Neural progenitor cell (in vitro differentiated cells): ENCODE measurements at places on chromosomes 13 and 19. TPM values are rescaled to one million over a fixed set of nuclear protein-coding genes. Genes with fewer than 3 reads are reported as not detected.
A peak's percentile ranks its signal among the peaks of the same experiment; 100 is the strongest.

The TMEM255B gene
- total RNA-seq: 0.26 and 1.8 TPM in 2 replicates

GRCh38 chr19:50252111-50252886, 48.9 kb downstream of the MYH14 start:
- no peaks in the 10 kb centered on the region for H3K4me1 ChIP-seq
- no peak overlapping the region for H3K27ac ChIP-seq
- H3K27me3 ChIP-seq: no peaks in the 10 kb centered on the region
- peak; percentile 27 for DNase-seq
- H3K36me3 ChIP-seq: no peaks in the 10 kb centered on the region

The POU2F2 gene
- 0.31 and 0.69 TPM in 2 replicates for total RNA-seq

The OR2Z1 gene
- total RNA-seq: not detected in 2 replicates

GRCh38 chr13:79810669-79811068, 329.7 kb downstream of the NDFIP2 start:
- H3K27me3 ChIP-seq: no peaks in the 10 kb centered on the region
- H3K4me1 ChIP-seq: peaks cover 12% of the 10 kb centered on the region
- no peak overlapping the region for H3K27ac ChIP-seq
- no peaks in the 10 kb centered on the region for H3K36me3 ChIP-seq
- DNase-seq: peak; percentile 29
- no peak overlapping the region for H3K4me3 ChIP-seq

GRCh38 chr19:52991484-52991883, 22.2 kb upstream of the ERVV-1 start:
- H3K4me3 ChIP-seq: no peak overlapping the region
- peaks cover 15% of the 10 kb centered on the region for H3K27me3 ChIP-seq
- peaks cover 9% of the 10 kb centered on the region for H3K4me1 ChIP-seq
- DNase-seq: no peak
- H3K27ac ChIP-seq: no peak overlapping the region
- no peaks in the 10 kb centered on the region for H3K36me3 ChIP-seq

The GARIN5A gene
- 5.6 and 8.4 TPM in 2 replicates for total RNA-seq

- no peak overlapping the region for H3K27ac ChIP-seq
- DNase-seq: peak; percentile 55
Measured at GRCh38 chr19:58338825-58339558, 12.2 kb downstream of the ZSCAN22 start.

DNA sequence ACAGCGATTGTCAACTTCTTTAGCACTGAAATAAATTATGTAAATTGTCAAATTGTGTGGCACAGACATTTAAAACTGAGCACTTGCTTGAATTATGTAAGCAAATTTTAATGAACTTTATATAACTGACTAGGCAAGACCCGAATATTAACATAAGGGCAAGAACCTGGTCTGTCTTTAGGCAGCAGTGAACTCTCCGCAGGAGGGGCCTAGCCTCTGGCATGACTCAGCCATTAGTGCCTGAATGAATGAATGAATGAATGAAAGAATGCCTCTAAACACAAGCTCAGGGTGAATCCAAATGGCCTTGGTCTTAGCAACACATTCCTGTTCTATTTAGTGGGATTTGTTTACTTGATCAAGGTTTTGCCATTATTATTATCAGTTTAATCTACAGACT, 654.7 kb upstream of the ARGLU1 start:
- H3K27ac ChIP-seq: no peak overlapping the region
- H3K27me3 ChIP-seq: no peaks in the 10 kb centered on the region
- no peaks in the 10 kb centered on the region for H3K4me1 ChIP-seq
- DNase-seq: no peak
- no peaks in the 10 kb centered on the region for H3K36me3 ChIP-seq

DNA sequence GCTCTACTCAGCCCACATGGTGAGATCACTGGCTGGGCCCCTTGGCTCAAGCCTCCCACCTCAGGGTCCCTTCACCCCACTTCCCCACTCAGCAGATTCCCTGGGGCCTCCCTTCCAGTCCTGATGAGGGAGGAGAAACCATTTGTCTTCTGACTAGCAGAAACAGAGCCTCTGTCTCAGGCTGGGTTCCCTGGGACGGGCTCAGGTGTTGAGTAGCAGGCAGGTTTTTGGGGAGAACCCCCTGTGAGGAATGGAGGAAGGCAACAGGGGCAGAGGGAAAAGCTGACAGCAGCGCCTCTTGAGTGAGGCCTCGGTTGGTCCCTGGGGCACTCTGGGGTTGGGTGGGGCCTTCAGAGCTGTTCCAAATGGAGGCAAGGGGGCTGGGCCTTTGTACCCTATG, 452.2 kb downstream of the TSHZ3 start:
- no peak overlapping the region for H3K4me3 ChIP-seq
- H3K27ac ChIP-seq: no peak overlapping the region

The PLD3 gene
- 116 and 289 TPM in 2 replicates for total RNA-seq

The MAMSTR gene
- 1.2 and 1.4 TPM in 2 replicates for total RNA-seq

DNA sequence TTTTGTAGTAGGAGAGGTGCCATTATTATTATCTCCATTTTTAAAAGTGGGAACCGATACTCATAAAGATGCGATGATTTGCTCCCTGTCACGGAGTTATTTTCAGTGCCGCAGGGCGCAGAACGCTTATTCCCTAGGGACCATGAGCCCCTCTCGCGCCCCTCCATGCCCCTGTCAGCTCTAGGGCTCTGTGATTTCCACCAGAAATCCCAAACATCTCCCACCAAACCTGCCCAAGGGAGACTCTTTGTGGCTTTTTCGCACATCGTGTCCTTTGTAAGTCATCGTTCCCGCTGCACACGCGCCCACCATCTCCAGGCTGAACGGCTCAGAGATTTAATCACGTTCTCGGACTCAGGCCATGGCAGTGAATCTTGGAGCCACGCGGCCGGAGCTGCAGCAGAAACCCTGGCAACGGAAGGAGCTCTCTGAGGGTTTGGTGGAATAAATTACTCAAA, 105.1 kb downstream of the DNAJC15 start:
- H3K4me1 ChIP-seq: peaks cover 48% of the 10 kb centered on the region
- H3K27ac ChIP-seq: no peak overlapping the region
- H3K36me3 ChIP-seq: no peaks in the 10 kb centered on the region

- H3K4me1 ChIP-seq: peaks cover 3% of the 10 kb centered on the region
- H3K27ac ChIP-seq: no peak overlapping the region
- H3K27me3 ChIP-seq: no peaks in the 10 kb centered on the region
- DNase-seq: no peak
- no peaks in the 10 kb centered on the region for H3K36me3 ChIP-seq
Measured at GRCh38 chr19:34314437-34315313, 50.3 kb upstream of the GPI start.

The PSPN gene
- 0.92 and 2.7 TPM in 2 replicates for total RNA-seq

The MBD3L2 gene
- not detected in 2 replicates for total RNA-seq

GRCh38 chr13:33454844-33455705, 169.5 kb upstream of the STARD13 start:
- no peak for DNase-seq
- no peaks in the 10 kb centered on the region for H3K27me3 ChIP-seq
- H3K4me1 ChIP-seq: no peaks in the 10 kb centered on the region
- H3K4me3 ChIP-seq: no peak overlapping the region
- H3K36me3 ChIP-seq: no peaks in the 10 kb centered on the region

The ZNF699 gene
- 12.9 and 21.6 TPM in 2 replicates for total RNA-seq
